ENCODE measurements at places on chromosomes 6 and 20. TPM values are rescaled to one million over a fixed set of nuclear protein-coding genes. Genes with fewer than 3 reads are reported as not detected.

Gene BHLHE23
- not detected for total RNA-seq

Gene BPIFB2
- not detected for total RNA-seq

Gene OVOL2
- not detected for total RNA-seq

Gene AIF1
- 68.3 TPM for total RNA-seq

Gene CALHM5
- 15.4 TPM for total RNA-seq

Gene CFB
- total RNA-seq: 141 TPM

Gene PNLDC1
- 0.26 TPM for total RNA-seq

Gene REM1
- total RNA-seq: 13.6 TPM

Gene TREM2
- 6.6 TPM for total RNA-seq

Gene ACTL10
- total RNA-seq: 0.96 TPM

Gene CDH26
- total RNA-seq: 4.5 TPM

Gene PLN
- total RNA-seq: 587 TPM

Gene CALHM4
- total RNA-seq: not detected

Gene C20orf144
- total RNA-seq: 0.16 TPM

Gene PROCR
- 128 TPM for total RNA-seq

Gene GTSF1L
- not detected for total RNA-seq

Gene UST
- total RNA-seq: 15.6 TPM

Gene CD24
- 0.94 TPM for total RNA-seq

Gene SNRPB2
- 36.0 TPM for total RNA-seq

Gene GSTA2
- not detected for total RNA-seq

Gene LSM14B
- total RNA-seq: 29.5 TPM

Gene FERMT1
- total RNA-seq: 0.39 TPM

Data from aorta (tissue), 5 donors.